Left lung (tissue), 14 donors: ENCODE measurements at places on chromosomes 13 and 19. TPM values are rescaled to one million over a fixed set of nuclear protein-coding genes. Genes with fewer than 3 reads are reported as not detected.

DNA sequence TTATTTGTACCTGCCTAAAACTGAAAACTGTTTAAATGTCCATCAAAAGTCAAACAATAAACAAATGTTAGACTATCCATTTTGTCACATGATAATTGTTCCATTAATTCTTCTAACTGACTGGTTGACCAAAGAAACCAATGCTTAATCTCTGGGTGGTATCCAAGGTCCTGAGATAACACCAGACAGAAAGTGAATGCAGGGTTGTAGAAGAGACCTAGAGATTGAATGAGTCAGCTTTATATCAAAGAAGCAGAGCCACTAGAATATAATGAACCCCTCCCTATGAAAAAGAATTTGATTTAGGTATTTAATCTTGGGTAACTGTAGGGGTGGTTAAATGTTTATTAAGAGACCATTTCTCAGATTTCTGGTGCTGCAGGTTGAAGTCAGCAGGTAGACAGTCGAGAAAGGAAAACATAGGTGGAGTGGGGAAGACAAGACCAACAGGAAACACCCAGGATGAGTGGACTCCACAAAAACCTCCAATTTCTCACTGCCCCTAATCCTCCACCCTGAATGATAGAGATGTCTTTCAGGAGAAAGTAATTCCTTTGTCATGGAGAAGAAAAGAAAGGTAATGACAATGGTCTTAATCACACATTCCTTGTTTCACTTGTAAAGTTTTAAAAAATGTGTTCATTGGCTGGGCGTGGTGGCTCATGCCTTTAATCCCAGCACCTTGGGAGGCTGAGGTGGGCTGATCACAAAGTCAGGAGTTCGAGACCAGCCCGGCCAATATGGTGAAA, 536.4 kb downstream of the IRS2 start:
- no peak for DNase-seq

- DNase-seq, result no peak
Observed at GRCh38 chr13:109665240-109665639, 121.1 kb downstream of the IRS2 start.

- no peak for DNase-seq
Observed at GRCh38 chr19:6801485-6802086, 29.1 kb downstream of the VAV1 start.

- DNase-seq, result peak; percentile 50
Observed at GRCh38 chr19:29873024-29873800, 61.4 kb downstream of the CCNE1 start.

- peak; percentile 68 for DNase-seq
Observed at GRCh38 chr19:15453906-15454860, 4.4 kb upstream of the WIZ start.

DNA sequence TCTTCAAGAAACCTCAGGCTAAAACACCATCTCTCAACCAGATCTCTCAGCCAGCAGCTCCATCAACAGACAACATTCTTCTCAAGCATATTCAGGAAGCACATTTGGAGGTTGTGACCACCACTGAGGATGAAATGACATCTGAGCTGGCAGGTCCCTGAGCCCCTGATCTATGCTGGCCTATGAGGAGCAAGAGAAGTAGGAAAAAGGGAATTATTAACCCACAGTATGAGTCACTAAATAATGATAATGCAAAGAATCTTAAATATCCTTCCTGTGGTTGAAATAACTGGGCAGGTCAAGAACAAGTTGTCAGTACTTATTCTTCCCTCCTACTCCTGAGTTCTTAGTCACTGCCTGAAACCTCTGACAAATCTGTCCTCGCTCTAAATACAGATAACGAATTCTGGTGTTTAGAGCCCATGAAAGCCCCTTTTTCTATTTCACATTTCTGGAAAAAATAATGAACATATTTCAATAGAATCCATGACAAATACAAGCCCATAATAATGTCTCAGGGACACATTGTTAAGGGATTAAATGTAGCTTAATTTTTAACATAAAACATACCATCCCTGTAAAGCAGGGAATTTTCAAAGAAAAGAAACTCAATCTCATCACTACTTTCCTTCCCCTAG, 225.8 kb upstream of the IRS2 start:
- no peak for DNase-seq

DNA sequence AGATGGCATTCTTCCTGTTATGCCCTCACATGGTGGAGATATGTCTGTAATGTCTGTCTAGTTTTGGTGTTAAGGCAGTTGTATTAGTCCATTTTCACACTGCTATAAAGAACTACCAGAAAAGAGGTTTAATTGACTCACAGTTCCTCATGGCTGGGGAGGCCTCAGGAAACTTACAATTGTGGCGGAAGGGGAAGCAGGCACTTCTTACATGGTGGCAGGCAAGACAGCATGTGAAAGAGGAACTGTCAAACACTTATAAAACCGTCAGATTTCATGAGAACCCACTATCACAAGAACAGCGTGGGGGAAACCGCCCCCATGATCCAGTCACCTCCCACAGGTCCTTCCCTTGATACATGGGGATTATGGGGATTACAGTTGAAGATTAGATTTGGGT, 3.2 kb downstream of the ZNF441 start:
- DNase-seq, result no peak

- peak; percentile 53 for DNase-seq
Observed at GRCh38 chr13:43269037-43269481, 245.7 kb downstream of the DNAJC15 start.

DNA sequence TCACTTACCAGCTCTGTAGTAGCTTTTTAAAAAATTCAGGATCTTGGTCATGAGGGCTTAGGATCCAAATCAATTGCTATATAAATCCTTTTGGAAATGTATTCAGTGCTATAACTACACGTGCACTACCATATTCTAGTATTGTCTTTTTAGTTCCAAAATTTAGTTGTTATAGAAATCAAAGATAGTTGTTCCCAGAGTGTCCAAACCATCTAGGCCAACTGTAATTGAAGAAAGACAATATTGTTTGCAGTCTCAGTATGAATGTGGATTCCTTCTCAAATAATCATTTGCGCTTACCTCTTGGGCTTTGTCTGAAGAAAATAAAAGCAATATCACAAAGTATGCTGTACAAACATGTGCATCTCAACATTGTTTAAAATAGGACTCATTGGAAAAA, 184.1 kb upstream of the EDNRB start:
- no peak for DNase-seq

GRCh38 chr13:106213028-106213757, 322.3 kb downstream of the EFNB2 start:
- no peak for DNase-seq

- no peak for DNase-seq
Observed at GRCh38 chr13:29943686-29944085, 93.3 kb upstream of the UBL3 start.

GRCh38 chr19:41364524-41365391, 809 bp upstream of the B9D2 start:
- DNase-seq, result no peak

DNA sequence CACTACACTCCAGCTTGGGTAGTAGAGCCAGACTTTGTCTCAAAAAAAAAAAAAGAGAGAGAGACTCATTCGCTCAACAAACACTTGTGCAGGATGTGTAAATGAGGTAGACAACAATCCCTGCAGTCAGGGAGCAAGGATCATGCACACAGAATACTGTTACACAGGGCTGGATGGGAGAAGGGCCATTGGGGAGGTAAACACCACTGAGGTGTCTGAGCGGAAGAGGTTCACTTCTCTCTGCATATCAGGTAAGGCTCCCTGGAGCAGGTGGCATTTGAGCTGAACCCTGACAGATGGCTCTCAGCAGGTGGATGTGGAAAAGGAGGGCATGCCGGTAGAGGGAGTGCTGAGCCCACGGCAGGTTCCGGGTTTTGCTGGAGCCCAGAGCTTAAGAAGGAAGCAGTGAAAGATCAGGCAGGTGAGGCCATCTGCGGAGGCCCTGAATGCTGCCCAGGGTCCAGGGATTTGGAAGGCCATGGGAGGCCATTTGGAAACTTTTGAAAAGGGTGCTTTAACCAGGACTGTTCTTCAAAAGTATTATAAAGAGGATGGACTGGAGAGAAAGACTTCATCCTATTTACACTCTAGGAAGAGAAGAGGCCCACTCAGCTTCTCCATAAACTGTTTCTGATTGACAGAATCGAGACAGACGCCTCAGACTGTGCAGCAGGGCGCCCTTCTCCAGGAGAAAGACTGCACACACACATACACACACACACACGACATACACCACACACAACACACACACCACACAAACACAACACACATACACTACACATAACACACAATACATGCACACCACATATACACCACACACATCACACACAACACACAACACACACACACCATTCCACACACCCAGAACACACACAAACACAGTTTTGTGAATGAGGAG, 199.4 kb downstream of the USP12 start:
- DNase-seq, result no peak

DNA sequence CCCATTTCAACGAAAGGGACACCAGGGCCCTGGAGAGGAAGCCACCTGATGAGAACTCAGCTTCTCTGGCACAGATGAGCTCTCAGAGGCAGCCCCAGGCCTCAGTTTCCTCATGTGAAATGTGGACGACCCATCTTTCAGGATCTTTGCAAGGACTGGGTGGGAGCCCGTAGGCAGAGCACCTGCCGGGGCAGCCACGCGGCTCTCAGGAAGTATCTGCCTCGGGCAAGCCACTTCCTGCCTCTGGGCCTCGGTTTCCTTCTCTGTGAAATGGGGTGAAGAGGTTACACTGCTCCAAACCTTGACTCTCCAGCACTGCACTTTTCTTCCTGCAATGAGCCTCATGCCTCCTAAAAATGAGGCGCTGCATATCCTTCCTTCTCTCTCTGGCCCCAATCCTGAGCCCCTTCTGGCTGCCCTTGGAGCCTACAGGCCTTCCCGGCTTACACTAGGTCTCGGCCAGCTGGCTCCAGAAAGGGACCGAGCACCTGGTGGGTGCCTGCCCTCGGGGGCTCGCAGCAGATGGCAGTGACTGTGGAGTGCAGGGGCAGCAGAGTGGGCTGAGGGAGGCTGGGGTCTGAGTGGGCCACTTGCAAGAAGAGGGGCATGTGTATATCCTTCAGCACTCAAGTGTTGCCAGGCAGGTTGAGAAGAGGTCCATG, 3.5 kb downstream of the SSBP4 start:
- DNase-seq, result no peak

GRCh38 chr19:6048793-6049405, 61.4 kb downstream of the RFX2 start:
- DNase-seq, result peak; percentile 90

GRCh38 chr19:51327066-51328001, 14.6 kb downstream of the VSIG10L start:
- peak; percentile 58 for DNase-seq

DNA sequence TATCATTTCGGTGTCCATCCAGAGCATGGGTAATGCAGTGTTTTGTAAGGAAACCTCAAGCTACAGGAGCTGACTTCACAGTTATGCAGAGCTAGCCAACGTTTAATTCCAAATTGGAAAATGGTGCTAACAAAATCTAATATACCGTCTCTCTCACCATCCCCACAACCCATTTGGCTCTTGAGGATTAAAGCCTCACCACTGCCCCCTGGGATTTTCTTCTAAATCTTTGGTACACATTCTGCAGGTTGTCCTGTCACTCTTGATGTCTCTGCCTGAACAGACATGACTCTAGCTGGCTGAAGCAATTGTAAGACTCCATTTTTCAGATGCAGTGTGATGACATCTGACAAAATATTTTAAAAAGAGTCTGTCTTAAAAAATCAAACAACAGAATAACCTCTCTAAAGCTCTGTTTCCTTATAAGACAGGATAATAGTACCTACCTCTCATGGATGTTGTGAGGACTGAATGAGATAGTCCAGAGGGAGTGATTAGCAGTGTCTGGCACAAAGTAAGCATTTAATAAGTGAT, 451.8 kb downstream of the SUCLA2 start:
- DNase-seq, result no peak

GRCh38 chr19:40960062-40960685, 30.9 kb upstream of the CYP2B6 start:
- no peak for DNase-seq

DNA sequence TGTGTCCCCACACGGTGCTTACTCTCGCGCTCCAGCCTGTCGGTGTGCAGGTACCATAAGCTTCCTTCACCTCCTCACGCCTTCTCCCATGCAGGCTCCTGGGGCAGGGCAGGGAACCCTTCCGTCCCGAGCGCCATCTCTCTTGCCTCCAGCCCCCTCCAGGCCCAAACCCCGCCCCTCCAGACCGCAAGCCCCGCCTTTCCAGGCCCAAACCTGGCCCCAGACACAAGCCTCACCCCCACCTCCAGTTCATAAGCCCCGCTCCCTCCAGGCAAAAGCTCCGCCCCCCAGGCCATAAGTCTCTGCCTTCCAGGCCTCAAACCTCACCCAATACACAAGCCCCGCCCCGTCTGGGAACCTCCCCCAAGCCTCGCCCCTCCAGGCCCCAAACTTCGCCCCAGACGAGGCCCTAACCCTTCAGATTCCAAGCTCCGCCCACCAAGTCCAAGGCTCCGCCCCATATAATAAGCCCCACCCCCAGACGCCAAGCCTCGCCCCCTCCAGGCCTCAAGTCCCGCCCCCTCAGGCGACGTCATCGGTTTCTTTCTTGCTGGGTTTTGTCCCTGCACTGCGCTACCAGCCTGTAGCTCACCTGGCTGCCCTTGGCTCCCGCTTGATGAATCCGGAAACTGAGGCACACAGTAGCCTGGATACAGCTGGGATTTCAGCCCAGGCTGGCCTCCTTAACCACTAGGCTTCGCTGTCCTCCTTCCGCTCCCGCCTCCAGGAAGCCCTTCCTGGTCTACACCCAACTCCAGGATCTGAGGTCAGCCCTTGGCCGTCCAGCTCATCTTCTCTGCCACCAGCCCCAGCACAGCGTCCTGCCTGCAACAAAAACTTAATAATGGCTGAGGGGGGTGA, 16.1 kb downstream of the MKNK2 start:
- no peak for DNase-seq

GRCh38 chr19:1123381-1123780, 19.6 kb downstream of the GPX4 start:
- no peak for DNase-seq

DNA sequence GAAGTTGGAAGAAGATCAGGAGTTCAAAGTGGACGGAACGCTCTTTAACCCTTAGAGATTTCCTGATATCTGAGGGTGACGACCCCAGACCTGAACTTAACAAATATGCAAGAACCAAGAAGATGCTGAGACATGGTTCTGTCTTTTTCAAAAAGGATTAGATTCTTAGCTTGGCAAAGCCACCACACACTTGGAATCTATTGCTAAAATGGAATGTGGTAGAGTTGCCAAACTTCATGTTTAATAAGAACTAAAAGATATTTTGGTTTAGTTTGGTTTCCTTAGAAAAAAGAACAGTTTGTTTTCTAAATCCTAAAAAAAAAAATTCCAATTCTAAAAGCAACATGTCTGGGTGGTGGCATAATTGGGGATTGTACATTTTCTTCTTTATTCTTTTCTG, 29.5 kb downstream of the UNC13A start:
- DNase-seq, result no peak

GRCh38 chr19:49229416-49229815, 71.8 kb downstream of the TRPM4 start:
- no peak for DNase-seq

GRCh38 chr13:97723655-97724054, 229.8 kb upstream of the IPO5 start:
- peak; percentile 10 for DNase-seq

- DNase-seq, result no peak
Observed at GRCh38 chr13:62280590-62280989, 864.9 kb upstream of the PCDH20 start.

The PALM gene
- 45.3 TPM for polyA plus RNA-seq

The CGB5 gene
- polyA plus RNA-seq, result not detected

The WDR87 gene
- 0.03 TPM for polyA plus RNA-seq

The MYH14 gene
- polyA plus RNA-seq, result 69.2 TPM

The CNOT3 gene
- 59.2 TPM for polyA plus RNA-seq

The MEDAG gene
- 3.7 TPM for polyA plus RNA-seq

The TEAD2 gene
- 133 TPM for polyA plus RNA-seq

The KLK15 gene
- not detected for polyA plus RNA-seq

The PHF11 gene
- polyA plus RNA-seq, result 80.2 TPM

The MYADM gene
- polyA plus RNA-seq, result 107 TPM

The ZNF667 gene
- 21.5 TPM for polyA plus RNA-seq

The LGALS4 gene
- 3.4 TPM for polyA plus RNA-seq
